ENCODE measurements at places on chromosomes 1 and 21.

DNA sequence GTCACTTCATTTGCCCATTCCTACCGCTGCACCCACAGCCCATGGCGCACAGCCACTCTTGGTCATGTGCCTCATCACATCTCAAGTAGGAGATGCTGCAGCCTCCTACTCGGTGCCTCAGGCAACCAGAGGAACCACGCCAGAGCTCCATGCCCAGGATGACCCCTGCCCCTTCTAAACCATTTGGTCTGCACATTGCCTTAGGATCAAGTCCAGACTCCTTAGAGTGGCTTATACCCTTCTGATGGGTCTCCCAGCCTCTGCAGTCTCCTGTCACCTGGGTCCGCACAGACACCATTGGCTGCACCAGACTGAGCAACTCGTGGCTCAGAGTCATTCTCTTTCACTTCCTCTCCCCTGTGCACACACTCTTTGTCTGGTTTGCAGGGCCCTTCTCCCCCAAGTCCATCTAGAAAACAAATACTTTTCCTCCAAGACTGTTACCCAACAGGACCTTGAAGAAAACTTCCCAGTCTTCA is 2.2 kb upstream of the ADORA3 start:
- DNase-seq = no peak

- no peak for DNase-seq
These were observed 34.8 kb upstream of the SLC19A1 start for GRCh38 chr21:45576838-45577737.

GRCh38 chr1:242185731-242186130 is 186.8 kb upstream of the MAP1LC3C start:
- no peak for DNase-seq

DNA sequence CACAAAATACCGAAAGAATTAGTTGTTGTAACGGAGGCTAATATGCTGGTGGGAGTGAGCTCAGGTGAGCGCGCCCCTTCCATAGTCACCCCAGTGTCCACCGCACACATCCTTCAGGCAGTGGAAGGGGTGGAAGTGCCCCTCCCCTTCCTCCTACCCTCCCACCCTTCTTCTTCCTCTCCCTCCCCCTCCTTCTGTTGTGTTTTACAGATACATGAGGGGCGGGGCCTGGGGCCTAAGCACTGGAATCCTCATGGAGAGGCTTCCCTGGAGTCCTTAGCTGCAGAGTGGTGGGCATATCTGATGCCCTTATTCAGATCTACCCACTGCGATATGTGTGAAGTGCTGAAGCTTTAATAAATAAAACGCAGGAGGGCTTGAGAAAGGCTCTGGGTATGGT is 10.3 kb upstream of the ADARB1 start:
- no peak for DNase-seq

DNA sequence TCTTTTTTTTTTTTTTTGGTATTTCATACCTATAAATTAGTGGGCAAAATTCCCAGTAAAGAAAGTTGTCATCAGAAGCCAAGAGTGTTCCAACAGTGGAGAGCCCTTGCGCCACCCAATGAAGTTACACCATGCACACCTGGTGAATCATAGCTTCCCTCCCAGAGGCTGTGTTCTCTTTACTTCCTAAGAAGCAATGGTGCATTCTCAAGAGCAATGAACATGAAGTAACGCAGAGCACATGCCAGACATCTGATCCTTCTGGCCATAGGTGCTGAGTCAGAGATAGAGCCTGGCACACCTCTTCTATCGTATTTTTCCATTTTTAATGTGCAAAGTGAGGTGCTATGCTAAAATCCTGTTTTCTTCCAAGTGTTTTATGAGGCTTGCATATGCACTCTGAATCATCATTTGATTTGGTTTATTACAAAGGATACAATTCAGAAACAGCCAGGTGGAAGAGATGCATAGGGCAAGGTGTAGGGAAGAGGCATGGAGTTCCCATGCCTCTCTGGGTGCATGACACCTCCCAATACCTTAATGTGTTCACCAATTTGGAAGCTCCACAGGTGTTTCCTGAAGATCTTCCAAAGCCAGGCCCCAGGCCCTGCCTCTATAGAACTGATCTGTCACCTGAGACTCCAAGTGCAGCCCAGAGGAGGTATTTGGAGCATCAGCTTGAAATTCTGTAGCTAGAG is 408.0 kb downstream of the SIPA1L2 start:
- no peak for DNase-seq

- no peak for DNase-seq
These were observed 211.1 kb downstream of the MRPL39 start for GRCh38 chr21:25396135-25396711.
